ENCODE measurements at places on chromosomes 2 and 18.

DNA sequence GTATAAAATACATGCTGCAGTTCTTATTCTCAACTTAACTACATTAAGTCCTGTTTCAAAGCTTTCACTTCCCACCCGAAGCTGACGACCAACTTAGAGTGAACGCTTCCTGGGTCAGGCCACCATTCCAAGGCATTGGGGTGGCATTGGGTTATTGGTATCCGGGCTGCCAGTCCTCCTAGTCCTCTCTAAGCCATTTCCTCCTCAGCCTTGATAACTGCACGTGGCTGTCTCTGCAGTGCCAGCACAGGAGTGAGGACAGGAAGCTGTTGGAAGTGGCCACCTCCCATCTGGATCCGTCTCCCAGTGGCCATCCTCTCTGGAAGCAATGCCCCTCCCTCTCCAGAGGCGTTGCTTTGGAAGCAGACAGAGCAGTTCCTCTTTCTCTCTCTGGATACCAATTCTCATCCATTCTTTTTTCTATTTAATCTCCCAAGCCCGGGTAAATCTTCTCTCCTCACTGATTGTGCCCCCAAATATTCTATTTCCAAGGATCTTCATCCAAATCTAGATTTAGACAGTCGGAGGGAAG lies 354.7 kb downstream of the EIPR1 start:
- no peak for DNase-seq

GRCh38 chr2:91477731-91478672 lies 2786.5 kb downstream of the RPIA start:
- peak; percentile 23 for DNase-seq

DNA sequence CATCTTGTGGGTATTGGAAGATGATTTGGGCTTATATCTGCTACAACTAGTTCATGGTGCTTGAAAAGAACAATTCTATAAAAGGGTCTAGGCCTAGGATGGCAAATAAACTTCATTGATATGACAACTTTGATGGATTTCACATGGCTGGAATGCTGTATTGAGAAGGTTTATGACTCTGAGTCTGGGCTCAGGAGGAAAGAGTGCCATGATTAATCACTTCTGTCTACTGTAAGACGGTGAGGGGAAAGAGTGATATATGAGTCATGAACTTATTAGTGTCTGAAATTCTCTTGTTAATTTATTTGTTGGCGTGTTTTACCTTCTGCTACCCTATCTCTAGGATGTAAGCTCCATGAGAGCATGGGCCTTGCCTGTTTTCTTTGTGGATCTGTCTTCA lies 17.0 kb upstream of the ADCYAP1 start:
- DNase-seq = no peak

DNA sequence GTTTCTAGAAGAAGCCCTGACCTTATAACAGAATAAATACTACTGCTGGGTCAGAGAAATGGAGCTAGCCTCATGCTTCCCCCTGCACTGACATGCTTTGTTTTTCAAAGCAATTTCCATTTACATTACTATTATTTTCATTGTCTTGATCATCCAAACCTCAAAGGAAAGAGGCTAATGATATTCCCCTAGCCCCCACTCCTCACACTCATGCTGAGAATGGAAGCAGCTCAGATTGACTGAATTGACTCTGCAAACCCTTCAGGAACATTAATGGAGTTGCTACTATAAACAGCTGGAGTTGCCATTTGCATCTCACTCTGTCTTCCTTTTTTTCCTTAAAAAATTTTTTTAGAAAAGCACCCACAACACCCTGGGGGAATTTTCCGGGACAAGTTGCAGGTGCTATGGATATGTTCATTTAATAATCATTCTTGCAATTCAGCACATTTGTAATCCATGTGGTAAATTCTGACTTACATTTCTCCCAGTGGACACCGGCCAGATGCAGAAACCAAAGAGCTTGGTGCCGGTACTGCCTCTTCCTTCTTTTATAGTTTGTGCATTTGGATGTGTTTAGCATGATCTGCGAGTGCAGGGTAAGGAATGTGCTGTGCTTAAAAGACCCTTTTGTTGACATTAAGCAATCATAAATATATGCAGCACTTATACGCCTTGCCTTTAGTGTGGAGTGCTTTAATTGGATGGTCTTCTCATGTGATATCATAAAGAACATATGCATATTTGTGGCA lies 103.3 kb upstream of the OSR1 start:
- DNase-seq = no peak

DNA sequence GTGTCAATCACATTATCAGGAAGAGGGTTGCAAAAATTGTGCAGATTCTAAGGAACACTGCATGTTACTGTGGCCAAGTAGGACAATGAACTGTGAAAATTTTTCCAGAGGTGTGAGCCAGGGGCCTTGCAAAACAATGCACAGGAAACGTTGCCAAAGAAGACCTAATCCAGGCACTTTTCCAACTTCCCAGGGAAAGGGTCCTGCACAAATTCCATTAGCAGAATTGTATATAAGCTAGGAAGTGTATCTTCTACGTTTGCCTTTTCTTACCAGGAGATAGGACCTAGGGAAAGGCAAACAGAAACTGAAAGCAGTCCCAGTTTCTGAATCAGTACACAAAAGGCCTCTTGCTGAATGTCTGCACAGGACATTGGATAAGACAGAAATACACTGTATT lies 1888.3 kb upstream of the CELF4 start:
- no peak for DNase-seq

GRCh38 chr2:36762764-36763490 lies 66.4 kb downstream of the VIT start:
- no peak for DNase-seq

- no peak for DNase-seq
These were observed 294.9 kb downstream of the DYSF start for GRCh38 chr2:71748227-71748626.

DNA sequence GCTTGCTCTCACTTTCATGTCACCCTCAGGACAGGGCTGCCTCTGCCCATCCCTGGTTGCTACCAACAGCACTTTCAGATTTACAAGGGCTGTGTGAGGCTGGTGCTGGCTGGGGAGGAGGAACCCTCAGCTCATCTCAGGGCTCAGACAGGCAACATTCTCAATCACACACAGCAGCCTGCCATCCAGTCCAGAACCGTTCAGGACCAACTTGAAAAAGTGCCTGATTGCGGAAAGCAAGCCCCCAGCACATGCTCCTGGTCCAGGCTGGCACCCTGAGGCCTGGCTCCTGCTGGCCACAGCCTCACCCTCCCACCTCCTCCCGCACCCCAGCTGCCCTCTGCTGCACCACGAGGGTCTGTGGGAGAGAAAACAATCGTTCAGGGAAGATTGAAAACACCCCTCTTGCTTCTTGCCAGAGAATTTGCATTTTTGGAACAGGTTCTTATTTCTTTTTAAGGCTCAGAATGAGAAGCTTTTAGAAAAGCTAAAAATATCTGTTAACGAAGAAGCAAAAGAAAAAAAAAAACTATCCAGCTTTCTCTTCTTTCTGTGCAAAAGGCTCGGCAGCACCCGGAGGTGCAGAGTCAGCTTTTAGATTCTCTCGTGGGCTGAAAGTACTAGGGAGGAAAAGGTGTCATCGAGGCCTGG lies 403.8 kb upstream of the ID2 start:
- no peak for DNase-seq

GRCh38 chr2:240961910-240962299 lies 36.5 kb upstream of the SNED1 start:
- no peak for DNase-seq

DNA sequence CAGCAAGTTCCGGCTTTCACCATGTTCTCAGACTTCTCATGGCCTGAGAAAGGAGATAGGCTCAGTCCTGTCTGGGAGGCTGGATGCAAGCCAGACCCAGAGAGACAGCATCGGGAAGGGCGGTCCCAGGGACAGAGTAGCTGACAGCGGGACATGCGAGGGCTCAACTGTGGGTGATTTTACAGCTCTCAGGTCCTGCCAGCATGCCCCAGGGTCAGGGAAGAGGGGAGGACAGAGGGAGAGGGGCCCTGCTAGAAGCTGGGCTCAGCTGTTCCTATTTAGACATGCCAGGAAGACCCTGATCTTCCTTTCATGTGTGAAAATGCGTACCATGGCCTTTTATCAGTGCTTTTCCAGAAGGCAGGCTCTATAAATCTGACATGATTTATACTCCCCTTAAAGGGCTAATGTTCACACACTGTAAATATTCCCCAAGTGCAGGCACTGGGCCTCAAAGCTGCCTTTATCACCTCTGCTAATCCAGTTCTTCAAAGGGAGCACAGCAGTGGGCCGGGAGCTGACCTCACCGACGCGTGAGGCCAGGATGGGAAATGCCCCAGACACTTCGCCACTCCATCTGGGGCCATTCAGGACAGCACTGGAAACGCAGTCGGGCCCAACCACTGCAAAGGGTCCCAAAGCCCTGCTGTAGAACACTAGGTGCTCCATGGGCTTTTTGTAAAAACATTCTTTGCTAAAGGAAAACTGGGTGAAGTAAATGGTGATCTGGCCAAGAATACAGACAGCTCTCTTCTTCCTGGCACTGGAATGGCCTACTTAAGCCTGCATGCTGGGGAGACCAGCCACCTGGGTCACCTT lies 96.1 kb upstream of the LMAN1 start:
- no peak for DNase-seq

DNA sequence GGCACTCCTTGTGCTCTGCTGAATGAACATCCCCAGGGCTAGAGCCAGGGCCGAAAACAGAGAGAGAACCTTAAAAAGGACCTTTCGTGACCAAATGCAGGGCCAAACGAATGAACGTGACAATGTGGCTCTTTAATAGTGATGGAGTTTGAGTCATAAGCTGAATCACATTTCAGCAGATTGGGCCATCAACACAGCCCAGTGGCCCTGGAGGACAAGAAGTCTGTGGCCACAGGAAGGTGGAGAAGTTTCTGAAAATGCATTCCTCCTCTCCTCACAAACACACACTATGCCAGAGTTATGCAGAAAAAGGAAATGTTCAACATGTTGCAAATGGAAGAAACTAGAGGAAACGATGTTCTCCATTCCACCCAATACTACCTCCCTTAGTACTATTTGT lies 415.8 kb downstream of the HRH4 start:
- DNase-seq = no peak

GRCh38 chr18:44795241-44795640 lies 114.6 kb downstream of the SETBP1 start:
- no peak for DNase-seq

DNA sequence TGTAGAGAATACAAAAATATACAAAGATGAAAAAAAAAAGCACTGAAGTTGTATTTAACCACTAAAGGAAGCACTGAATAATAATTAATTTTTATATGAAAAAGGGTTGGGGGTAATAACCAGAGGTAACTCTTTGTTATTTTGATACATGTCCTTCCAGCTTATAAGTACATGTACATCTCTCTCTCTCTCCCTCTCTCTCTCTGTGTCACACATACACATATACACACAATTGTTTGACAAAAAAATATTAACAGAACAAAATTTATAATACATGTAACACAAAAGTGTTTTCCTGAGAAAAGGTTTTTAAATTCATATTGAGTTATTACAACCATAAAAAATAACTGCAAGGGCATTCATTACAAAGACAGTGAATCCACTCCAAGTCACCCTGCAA lies 4.6 kb downstream of the WIPF1 start:
- DNase-seq = no peak

- DNase-seq = no peak
These were observed 225.8 kb downstream of the ALPK2 start for GRCh38 chr18:58402951-58403702.

GRCh38 chr2:18708203-18708715 lies 118.9 kb upstream of the NT5C1B start:
- no peak for DNase-seq

GRCh38 chr18:79615586-79615985 lies 64.0 kb upstream of the CTDP1 start:
- no peak for DNase-seq

- DNase-seq = no peak
These were observed 120.0 kb downstream of the GALNT14 start for GRCh38 chr2:31018280-31018679.

GRCh38 chr18:78659748-78660147 lies 319.9 kb upstream of the SALL3 start:
- no peak for DNase-seq

DNA sequence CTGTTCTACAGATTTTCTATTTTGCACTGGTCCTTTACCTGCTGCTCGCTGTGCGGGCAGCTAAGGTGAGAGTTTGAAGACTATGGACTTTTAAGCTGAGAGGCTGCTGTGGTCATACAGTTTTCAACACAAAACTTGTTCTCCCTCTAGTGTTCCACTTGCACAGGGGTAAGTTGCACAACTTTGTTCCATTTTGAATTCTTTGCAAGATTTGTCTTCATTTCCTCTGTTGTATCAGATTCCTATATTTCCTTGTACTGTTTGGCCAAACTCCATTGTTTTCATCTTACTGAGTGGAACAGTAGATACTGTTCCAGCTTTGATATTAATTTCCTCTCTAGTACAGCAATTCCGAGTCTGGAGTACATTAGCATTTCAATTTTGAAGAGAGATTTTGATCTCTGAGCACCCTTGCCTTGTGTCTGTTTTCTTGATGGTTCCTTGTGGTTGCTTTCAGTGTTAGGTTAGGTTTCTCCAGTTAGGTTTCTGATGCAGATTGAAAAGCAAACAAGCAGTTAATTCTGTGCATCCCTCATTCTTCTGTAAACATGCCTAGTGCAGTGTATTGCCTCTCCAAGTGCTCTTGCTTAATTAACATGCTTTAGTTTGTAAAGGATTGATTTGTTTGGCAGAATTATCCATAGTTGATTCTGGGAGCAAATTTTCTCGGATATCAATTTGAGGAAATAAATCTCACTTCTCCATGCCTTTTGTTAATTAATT lies 188.8 kb downstream of the PTPRM start:
- no peak for DNase-seq

GRCh38 chr2:152054593-152054992 lies 44.3 kb downstream of the CACNB4 start:
- DNase-seq = no peak

GRCh38 chr2:233255151-233255550 lies 3.7 kb downstream of the ATG16L1 start:
- DNase-seq = no peak

- no peak for DNase-seq
These were observed 56.3 kb downstream of the CCDC93 start for GRCh38 chr2:117957616-117958015.

- no peak for DNase-seq
These were observed 111.4 kb upstream of the TEX51 start for GRCh38 chr2:126787289-126787688.

DNA sequence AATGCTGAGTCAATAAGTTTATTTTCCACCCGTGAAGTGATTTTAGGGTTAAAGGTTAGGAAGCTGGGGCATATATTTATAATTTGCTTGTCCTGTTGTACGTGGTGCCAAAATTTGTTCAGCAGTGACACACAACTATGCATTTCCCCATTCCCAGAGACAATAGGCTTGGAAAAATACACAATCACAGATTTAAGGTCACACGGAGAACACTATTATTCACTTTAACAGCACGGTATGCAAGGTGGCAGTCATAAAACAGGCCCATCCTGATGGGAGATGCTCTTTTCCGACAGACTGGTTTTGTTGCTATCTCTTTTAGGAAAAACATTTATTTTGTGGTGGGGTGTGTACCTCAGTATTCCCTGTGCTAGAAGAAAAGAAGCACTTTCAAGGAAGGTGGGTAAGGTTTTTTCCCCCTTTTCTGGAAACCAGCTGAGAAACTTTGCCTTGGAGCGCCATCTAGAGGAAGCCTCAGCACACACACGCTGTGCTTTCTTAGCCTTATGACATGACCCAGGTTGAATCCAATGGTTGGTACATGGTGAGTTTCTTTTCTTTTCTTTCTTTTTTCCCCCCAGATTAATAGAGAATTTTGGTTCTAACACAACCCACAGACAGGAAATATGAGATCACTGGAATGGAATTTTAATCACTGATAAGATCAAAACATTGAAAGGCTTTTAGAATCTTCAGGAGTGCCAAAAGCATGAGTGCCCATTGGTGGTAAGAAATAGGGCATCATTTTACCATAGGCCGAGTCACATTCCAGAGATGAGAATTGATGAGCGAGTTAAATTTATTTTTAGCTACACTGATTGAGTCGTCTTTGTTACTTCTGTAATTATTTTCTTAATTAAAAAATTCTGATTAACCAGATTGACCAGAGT lies 332.1 kb downstream of the AGPS start:
- DNase-seq = no peak
